Head of caudate nucleus (tissue), 42 donors: ENCODE measurements at places on chromosomes 13 and 19.
A peak's percentile ranks its signal among the peaks of the same experiment; 100 is the strongest.

DNA sequence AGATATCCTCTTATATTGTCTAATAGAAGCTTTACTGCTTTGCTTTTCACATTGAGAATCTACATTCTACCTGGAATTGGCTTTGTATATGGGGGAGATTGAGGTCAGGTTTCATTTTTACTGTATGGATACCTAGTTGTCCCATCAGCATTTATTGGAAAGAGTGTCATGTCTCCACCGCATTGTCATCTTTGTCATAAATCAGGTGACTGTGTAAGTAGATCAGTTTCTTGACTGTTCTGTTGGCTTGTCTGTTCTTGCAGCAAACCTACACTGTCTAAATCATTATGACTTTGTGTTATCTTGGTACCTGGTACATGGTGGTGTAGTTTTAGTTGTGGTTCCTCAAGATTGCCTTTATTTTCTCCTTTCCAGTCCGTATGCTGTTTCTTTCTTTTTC lies 5.8 kb downstream of the URI1 start:
- no peak for DNase-seq

DNA sequence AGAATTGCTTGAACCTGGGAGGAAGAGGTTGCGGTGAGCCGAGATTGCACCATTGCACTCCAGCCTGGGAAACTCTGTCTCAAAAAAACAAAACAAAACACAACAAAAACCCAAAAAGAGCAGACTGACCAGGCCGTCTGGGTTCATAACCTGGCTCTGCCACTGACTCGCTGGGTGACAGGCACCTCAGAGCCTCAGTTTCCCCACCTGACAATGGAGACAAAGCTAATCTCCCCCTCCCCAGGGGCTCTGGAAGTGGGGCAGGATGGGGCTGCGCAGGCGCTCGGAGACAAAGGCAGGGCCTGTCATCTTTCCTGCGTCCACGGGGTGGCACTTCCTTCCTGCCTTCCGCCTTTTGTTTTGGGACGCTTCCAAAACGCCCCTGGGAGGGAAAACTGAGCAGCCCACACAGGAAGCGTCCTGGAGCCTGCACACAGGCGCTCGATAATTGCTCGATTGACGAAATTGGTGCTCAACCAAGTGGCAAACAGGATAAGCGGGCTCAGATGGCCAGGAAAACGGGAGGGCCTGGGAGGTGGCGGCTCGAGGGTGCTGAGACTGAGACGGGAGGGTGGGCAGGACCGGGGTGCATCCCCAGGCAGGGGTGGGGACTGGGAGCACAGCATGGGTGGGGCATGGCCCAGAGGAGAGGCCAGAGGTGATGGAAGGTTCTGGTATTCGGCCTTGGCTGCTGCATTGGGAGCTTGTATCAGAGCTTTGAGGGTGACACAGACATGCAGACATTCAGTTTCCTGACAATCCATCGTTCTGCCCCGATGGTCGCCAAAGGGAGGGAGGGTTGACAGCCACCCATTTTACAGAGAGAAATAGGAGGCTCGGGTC lies 17.8 kb downstream of the SPC24 start:
- DNase-seq, result peak; percentile 83

DNA sequence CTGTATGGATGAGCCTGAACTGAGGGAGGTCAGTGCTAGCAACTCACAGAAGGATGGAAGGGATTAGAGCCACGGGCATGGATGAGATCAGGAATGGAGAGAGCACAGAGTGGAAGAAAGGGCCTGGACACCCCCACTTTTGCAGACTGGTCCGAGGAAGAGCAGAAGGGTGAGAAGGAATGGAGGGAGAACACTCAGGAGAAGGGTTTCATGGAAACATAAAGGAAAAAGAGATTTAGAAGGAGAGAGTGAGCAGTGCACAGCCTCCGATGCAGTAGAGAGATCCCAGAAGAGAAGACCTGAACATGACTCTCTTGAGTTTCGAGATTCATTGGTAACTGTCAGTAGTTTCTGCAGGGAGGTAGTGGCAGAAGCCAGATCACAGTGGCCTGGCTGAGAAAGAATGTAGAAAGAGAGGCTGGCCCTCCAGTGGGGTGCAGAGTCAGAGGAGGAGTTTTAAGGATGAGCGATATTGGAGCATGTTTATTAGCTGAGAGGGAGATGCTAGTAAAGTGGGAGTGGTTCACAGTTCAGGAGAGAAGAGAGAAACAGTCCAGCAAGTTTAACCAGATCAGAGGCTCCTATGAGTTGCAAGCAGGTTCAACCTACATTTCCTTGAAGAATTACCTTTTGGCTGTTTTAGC lies 108.9 kb downstream of the ZAR1L start:
- no peak for DNase-seq

DNA sequence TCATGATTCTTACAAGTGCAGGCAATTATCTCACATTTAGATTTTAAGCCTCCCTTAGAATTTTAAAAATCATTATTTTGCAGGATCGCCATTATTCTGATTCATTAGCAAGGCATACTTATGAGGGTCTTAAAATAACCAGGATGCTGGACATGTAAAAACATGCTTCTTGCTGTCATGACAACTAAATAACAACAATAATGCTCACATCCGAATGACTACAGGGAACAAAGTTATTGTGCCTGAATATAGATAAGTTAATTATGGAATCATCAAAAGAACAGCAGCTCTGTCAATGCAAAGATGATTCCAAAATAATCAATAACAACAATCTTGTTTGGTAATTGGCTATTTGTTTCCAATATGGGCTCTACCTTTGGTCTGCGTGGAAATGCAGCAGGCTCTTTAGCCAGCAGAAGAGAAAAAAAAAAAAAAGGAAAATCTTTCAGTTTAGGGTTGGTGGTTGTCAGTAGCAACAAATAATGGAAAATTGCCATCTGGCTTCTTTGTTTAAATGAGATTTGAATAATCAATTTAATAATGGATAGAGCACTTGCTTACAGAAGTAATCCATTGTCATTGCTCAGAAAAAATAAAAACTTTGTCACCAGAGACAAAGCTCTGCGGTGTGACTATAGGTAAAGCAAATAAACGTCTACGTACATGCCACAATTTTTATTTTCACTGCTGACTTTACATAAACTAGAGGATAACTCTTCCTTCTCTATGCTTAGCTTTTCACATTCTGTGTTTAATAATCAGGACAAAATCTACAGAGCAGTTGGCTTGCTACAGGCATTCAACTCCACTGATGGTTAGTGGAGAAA lies 468.9 kb upstream of the TSHZ3 start:
- DNase-seq, result no peak

DNA sequence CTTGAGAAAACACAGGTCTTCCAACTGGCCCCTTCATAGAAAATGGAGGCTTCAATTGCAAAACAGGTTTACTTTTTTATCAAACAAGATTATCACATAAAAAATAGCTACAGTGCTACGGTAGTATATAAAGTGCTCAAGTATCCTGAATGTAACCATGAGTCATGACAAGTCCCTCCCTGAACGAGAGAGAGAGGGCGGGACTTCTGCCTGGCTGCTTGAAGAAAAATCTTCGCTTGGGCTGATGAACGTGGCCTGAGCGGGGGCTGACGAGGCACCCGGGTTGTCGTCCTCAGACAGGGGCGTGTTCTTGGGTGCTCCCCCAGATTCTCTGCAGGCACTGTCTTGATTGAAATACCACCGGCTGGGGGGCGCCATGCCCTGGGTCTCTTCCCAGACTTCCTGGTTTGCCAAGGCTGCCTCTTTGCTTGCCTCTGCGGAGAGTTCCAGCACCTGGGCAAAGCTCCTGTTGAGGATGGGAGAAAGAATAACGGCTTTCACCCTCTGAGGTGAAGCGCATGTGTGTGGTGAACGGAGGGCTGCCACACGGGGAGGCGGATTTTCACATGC lies 23.2 kb upstream of the CPAMD8 start:
- no peak for DNase-seq

DNA sequence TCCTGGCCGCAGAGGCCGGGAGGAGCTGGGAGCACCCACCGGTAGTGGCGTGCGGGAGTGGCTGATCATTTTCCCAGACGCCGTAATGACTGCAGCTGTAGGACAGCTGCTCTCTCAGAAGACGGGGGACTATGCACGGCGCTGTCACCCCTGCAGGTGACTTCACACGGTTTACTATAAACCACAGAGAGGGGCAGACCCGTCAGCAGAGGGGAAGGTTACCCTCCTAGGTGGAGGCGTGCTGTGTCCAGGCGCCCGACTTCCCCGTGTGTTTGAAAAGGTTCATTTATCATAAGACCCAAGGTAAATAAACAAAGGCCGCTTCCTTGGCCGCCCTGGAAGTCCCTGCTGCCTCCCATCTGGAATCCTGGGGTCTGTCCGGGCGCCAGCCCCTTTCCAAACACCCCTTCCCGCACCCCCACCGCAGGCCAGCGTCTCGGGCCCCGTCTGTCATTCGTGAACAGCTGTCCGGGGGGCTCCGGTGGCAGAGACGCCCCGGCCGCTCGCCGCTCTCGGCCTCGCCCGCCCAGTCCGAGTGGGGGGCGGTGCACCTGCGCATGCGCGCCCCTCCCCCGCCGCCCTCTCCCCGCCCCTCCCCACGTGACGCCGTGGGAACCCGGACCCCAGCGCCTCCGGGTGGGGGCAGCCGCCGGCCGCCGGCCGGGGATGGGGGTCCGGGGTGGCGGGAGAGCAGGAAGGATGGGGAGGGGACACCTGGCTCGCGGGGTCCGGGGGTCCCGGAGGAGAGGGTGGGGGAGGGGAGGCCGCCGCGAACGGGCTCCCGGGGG lies 915 bp downstream of the SHC2 start:
- no peak for DNase-seq

- no peak for DNase-seq
Measured at GRCh38 chr13:72384186-72384823, 343.1 kb downstream of the MZT1 start.

- DNase-seq, result peak; percentile 44
Measured at GRCh38 chr19:17479325-17479791, 9.0 kb downstream of the SLC27A1 start.

GRCh38 chr13:67696775-67697174 lies 466.6 kb upstream of the PCDH9 start:
- no peak for DNase-seq

DNA sequence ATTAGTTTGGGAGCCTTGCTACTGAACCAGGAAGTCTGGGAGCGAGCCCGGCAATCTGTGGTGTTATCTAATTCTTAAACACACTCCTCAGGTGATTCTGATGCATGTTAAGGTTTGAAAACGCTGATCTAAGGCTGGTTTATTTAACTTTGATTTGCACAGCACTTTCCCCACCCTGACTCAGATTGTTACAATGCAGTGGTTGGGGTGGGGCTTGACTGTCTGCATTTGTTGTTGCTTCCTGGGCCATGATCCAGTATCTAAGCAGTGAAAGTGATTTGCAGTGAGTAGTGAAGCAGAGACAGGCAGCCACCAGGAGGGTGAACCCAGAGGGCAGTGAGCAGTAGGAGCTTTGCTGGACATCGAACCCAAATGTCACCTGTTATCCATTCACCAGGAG lies 81.6 kb upstream of the ARGLU1 start:
- DNase-seq, result no peak

GRCh38 chr19:45973553-45974338 lies at the start of gene NOVA2:
NOVA2 (minus strand) TSS chr19:45973865; CDS start chr19:45973351, 514 bp downstream.
- peak; percentile 94 for DNase-seq

GRCh38 chr19:51472607-51473006 lies 5.7 kb upstream of the CEACAM18 start:
- no peak for DNase-seq

GRCh38 chr19:35578707-35579106 lies 7.3 kb upstream of the PMIS2 start:
- no peak for DNase-seq

DNA sequence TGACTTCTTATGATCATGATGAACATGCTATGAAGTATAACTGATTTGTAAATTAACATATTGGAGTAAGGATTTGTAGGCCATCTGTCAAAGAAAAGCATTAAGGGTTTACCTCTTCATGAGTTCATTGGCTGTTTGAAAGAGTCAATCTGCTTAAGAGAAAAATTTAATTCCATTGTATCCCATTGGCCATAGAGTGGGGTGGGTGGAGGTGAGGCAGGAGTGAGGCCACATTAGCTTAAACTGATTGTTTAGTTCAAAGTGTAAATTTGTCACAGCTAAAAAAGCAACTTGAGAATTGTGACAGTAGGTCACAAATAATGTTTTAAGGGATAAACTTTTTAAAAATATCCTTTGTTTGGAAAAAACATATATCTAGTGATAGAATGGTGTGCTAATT lies 11.4 kb downstream of the GPR180 start:
- no peak for DNase-seq

- peak; percentile 86 for DNase-seq
Measured at GRCh38 chr19:54415208-54415900, at the start of gene TTYH1. TTYH1 (plus strand) TSS chr19:54415464; CDS start chr19:54415553, 89 bp downstream.

- DNase-seq, result no peak
Measured at GRCh38 chr13:51697181-51697580, 106.8 kb downstream of the DHRS12 start.

DNA sequence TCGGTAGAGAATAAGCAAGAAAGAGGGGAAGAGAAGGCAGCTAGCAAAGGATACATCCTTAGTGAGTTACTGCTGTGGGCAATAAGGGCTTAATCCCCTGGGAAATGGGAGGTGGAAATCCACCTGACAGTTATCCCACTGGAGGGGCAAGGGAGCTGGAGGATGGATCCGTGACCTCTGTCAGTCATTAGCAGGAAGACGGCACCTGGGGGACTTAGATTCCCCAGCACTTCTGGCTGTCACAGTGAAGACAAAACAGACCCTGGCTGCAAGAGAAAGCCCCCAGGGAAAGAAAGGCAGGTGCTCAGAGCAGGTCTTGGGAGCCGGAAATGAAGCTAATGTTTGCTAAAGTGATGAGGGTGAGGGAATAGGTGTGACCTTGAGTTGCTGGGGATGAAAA lies 70.4 kb upstream of the MRI1 start:
- no peak for DNase-seq

- DNase-seq, result no peak
Measured at GRCh38 chr13:32720026-32720425, 133.8 kb downstream of the PDS5B start.

DNA sequence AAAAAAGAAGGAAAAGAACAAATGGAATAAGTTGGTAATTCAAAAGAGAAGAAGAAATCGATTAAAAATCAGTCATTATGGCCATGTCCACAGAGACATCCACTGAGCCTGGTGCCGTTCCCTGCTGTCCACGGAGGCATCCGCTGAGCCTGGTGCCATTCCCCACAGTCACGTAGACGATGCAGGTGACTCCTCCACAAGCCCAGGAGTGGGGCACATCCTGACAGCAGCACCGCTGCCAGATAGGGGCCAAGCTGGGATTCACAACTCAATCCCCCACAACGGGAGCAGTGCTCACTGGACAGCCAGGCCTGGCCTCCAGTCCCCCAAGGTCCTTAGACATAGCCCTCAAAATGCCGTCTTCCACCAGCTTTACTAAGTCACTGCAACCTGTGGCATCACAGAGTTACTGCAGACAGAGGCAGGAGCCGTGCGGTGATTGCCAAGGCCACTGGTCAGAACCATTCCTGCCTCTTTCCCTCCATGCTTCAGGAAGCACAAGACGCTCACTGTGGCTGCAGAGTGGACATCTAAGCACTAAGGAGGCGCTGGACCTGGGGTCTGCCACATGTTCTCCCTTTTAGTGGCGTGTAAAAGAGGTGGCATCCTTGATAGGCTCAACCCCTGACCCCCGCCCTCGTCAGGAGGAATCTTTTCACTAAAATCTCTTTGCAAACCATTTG lies 131.5 kb upstream of the SPACA7 start:
- DNase-seq, result no peak

- DNase-seq, result no peak
Measured at GRCh38 chr13:27979001-27979643, 9.4 kb downstream of the URAD start.
